Bronchial epithelial cell (primary cell): ENCODE measurements at places on chromosomes 1 and 21. TPM values are rescaled to one million over a fixed set of nuclear protein-coding genes. Genes with fewer than 3 reads are reported as not detected.
A peak's percentile ranks its signal among the peaks of the same experiment; 100 is the strongest.

DNA sequence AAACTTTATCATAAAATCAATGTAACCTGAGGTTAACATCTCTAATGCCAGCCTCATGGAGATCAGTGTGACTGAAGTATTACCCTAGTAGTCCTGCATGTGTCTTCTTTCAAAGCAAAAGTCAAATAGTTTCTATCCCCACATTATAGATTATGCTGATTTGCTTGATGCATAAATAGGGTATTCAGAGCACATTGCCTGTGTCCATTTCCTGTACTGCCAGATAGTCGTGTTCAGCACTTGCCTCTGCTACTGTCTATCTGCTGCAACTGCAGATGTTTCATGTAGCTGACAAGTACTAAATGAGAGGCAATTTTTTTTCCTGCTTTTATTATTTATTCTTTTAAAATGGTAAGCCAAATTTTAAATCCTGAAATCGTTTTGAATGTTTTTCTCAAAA lies 348.7 kb downstream of the CHRM3 start:
- no peak for DNase-seq

- no peak for DNase-seq
Observed at GRCh38 chr1:228555074-228555994, 68.2 kb downstream of the RNF187 start.

DNA sequence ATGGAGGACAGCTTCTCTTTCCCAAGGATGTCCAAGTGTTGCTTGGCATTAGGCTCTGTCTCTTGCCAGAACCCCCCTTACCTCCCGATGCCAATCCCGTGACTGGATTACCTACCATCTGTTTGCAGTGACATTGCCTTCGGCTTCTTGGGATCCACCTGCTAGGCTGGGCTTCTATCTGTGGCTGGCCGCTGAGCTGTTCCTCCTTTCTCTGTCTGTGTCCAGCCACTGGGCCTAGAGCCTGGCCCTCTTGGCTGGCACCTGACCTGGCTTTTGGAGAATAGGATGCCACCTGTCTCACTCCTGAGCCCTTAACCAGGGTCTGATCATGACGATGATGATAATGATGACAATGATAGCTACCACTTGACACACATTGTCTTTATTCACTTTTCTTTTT lies 41.6 kb upstream of the STUM start:
- DNase-seq = no peak

DAB1 gene
- 0.13 TPM in 1 of 2 replicates, not detected in the other for total RNA-seq

DNA sequence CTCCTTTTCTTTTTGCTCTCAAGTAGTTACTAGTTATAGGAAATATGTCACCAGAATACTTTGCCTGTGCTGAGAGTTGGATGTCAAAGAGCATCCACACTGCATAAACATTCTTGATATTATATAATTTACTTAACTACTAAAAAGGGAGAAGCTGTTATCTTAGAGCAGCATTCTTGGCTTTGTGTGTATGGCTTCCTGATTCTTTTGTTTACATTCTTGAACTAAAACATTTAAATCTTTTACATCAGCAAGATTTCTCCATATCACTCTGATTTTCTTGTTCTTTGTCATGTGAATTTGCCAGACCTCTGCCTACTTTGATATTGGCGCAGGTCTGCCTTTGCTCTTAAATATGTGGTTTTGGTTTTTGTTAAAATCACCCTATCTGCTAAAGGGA lies 48.8 kb downstream of the SUCO start:
- no peak for DNase-seq

GRCh38 chr21:34552360-34553098 lies 40.5 kb upstream of the KCNE1 start:
- DNase-seq = no peak

ARHGAP29 gene
- 7.9 and 18.3 TPM in 2 replicates for total RNA-seq

KDF1 gene
- total RNA-seq = 13.2 and 14.7 TPM in 2 replicates

DNA sequence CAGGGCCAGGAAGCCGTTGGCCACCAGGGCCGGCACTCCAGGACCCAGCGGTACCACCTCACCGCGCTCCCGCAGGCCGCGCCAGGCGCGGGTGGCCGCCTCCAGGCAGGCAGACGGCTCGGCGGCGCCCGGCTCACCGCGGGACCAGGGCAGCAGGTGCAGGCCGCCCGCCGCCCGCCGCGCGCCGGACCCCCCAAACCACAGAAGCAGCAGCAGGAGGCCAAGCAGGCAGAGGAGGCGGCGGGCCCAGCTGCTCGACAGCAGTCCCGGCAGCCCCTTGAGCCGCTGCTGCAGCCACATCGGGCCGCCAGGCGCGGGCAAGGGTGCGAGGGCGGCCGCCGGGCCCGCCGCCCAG lies 312 bp downstream of the KIAA2013 start:
- no peak for DNase-seq

GRCh38 chr1:105337420-105337819 lies 1587.7 kb downstream of the AMY1C start:
- DNase-seq = no peak

GRCh38 chr1:35893051-35893879 lies 10.3 kb downstream of the AGO1 start:
- DNase-seq = no peak

GRCh38 chr1:193656841-193657240 lies 470.4 kb upstream of the B3GALT2 start:
- no peak for DNase-seq

- DNase-seq = no peak
Observed at GRCh38 chr21:32334980-32335531, 36.4 kb downstream of the MRAP start.

GRCh38 chr1:1183833-1184775 lies 10.4 kb downstream of the TTLL10 start:
- DNase-seq = no peak

DNA sequence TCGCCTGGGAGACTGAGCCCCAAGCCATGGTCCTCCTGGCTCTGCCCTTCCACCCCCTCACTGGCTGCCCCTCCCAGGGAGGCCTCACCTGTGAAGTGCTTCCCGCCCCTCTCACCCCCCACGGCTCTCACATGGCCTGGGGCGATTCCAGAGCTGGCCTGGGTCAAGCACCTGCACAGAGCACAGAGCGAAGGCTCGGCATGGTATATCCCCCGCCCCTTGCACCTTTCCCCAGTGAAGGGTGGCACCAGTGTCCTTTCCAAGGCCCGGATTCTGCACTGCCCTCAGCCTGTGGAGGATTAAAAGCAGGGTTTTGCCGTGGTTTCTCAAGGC lies 1.1 kb upstream of the AJAP1 start:
- DNase-seq = no peak

PPP1R15B gene
- total RNA-seq = 23.4 and 33.2 TPM in 2 replicates

- DNase-seq = peak; percentile 85
Observed at GRCh38 chr1:42206164-42206563, 41.6 kb upstream of the GUCA2A start.

DNA sequence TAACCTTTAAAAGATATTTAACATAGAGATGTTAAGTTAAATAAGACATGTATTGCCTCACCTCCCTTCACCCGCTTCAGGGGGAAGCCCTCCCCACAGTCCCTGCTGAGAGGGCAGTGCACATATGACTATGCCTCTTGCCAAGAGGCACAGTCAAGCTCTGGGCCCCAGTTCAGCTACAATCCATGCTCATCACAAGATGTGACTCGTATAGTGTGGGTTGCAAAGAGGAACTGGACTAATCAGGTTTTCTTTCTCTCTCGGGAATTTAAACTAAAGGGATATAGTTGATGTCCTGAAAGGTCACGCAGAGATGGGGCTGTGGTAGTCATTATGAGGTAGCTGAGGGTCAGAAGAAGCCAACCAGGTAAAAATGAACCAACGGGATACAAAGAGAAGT lies 35.6 kb downstream of the LYST start:
- DNase-seq = peak; percentile 54

ERICH3 gene
- total RNA-seq = not detected in 2 replicates

IQCC gene
- total RNA-seq = 2.6 and 3.6 TPM in 2 replicates

- peak; percentile 84 for DNase-seq
Observed at GRCh38 chr1:24955161-24955560, 25.1 kb upstream of the RUNX3 start.

NPHS2 gene
- not detected in 2 replicates for total RNA-seq

RBP7 gene
- total RNA-seq = 0.26 TPM in 2 replicates

DNA sequence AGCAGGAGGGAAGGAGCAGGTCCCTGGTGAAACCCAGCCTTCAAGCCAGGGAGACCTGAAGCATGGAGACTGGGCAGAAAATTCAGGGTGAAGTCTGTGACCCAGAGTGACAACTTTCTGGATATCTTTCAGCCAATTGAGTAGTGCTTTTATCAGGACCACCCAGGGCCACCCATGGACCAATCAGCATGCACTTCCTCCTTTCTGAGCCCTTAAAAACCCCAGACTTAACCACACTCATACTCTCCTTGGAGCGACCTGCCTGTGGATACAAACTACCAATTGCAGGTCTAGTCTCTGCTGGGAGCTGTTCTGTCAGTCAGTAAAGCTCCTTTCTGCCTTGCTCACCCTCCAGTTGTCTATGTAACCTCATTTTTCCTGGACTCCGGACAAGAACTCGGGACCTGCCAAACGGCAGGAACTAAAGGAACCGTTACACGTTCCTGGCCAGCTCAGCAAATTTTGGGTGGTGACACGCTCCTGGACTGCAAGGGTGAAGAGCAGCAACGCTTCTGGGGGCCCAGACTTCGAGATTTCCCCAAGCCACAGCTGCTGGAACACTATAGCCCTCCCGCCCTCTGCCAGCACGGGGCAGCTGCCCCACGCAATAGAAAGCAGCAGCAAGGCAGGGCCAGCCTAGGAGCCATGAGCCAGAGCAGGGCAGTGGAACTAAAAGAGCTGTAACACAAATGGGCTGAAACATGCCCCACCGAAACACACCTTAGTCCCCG lies 1183.4 kb downstream of the AMY1C start:
- no peak for DNase-seq

- DNase-seq = no peak
Observed at GRCh38 chr1:100433563-100433962, 81.3 kb downstream of the CDC14A start.

GRCh38 chr1:240598216-240599001 lies 13.5 kb downstream of the GREM2 start:
- no peak for DNase-seq
